SJSA1 (cell line): ENCODE measurements at places on chromosomes 12 and 14.

DNA sequence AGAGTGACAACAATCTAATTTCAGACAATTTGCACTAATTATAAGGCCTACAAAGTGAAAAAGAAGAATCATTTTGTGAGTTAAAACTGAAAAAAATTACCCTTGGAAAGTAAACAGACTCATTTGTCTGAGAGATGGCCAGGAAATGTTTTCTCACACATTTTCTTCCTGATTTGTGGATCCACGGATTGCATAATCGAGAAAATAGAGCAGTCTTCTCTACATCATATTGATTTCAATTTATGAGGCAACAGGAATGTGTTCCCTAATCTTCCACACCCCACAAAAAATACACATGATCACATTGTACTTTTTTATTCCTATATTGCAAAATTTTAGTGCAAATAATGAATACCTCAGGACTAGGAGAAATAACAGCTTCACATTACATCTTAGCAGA is 160.8 kb downstream of the CCER1 start:
- DNase-seq: no peak

- DNase-seq: no peak
Observed at GRCh38 chr14:82528016-82528415, 994.4 kb upstream of the SEL1L start.

GRCh38 chr12:88923631-88924030 is 343.4 kb upstream of the KITLG start:
- no peak for DNase-seq

DNA sequence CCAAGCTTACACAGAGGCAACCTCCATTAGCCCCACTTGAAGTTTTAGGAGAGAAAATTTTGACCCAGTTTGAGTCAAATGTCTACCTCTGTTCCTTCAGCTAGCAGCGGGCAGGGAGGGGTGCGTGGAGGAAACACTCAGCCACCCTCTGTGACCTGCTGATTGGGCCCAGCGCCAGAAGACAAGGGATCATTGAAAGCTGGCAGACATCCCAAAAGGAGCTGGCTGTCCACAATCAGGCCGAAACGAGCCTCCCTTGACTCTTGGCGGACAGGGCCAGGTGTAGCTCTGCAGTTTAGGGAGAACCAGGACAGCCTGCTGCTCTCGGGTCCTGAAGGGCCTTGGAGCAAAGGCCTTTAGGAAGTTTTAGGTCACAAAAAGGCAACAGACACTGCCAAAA is 41.3 kb downstream of the CD9 start:
- no peak for DNase-seq

- DNase-seq: peak; percentile 20
Observed at GRCh38 chr14:75165586-75166391, 10.6 kb downstream of the TMED10 start.

GRCh38 chr12:115437061-115437567 is 753.1 kb upstream of the TBX3 start:
- no peak for DNase-seq

- no peak for DNase-seq
Observed at GRCh38 chr12:57609101-57609780, 2.0 kb upstream of the ARHGEF25 start.

DNA sequence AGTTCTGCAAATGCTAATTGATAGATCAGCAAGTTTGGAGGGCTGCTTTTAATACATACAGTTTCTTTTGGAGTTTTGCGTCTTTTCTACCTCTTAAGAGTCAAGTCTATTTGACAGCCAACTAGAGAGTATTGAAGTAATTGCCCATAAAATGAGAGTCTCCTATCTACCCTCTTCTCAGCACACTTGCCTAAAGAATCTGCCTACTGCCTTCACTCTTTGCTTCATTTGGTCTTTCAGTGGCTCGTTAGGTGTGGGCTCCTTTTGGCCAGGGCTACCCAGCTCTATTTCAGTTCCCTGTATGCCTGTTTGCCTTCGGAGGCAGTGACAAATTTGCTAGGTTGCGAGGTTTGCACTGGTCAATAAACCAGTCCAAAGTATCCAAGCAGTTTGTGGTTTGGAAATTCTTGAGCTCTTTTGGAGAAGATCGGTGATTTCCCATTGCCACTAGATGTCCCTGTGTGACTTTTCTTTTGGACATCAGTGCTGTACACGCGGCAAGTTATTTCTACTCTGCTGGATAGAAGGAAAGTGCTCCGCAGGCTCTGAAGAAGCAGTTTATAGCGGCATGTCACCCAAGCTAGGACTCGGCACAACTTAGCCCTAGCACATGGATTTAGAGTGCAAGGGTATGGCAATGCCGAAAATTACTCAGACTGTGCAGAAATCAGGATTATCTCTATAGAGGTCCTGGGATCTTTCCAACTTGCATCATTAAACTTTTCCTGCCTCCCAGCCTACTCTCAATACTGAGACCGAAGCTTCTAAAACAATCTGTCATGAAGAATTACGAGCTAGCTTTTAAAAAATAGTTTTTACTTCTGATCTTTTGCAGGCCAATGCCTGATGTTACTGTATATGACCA is 38.6 kb downstream of the MGST1 start:
- no peak for DNase-seq

DNA sequence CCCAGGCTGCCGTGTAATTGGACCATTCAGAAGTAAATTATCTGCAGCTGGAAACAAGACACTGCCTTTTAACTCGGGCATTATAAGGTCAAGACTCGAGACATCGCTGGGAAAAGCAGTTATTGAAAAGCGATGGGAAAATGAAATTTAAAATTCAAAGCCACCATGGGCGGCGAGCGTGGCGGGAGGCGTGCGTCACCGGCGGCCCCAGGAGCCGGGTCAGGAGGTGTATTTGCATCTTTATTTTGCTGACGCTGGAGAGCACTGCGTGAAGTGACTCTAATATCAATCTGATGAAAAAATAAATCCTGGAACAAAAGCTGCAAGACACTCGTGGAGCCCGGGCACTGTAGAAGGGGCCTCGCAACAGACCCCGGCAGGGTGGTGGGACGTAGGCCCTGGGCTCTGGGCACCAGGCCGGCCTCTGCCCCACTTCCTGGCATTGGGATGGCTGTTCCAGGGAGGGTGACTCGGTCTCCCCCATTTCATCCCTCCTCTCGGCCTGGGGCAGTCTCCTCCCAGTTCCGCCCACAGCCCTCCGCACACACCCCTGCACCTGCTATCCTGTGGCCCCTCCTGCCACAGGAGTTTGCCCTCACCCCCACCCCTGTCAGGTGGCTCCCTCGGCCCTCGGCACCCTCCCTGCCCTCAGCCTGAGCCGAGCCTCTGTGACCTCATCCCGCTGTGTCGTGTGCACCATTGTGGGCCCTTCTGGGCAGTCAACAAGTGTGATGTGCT is 196.2 kb downstream of the KIF26A start:
- peak; percentile 30 for DNase-seq

DNA sequence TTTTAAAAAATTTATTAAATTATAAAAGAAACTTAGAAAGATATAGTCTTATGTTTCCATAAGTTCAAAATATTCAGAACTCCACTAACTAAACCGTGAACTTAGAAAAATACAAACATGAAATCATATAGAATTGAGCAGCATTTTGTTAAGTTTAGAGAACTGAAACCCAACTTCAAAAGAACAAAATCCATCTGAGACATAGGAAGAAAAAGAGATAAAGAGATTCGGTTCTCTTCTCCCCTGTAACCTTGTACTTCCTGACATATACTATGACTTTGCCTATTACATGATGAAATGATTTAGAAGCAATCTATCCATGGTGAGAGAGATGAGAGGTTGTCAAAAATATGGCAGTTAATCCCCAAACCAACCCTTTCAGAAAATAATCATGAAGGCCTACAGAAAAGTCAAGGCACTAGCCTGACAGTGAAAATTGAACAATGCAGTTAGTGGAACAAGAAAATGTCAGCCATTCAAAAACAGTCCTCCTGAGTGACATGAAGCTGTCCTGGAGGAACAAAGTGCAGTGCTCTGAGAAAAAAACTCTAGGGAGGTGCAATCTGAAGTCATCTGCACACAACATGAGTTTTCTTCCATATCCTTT is 44.0 kb downstream of the C12orf50 start:
- no peak for DNase-seq

- DNase-seq: no peak
Observed at GRCh38 chr12:30845676-30846075, 80.9 kb upstream of the TSPAN11 start.

DNA sequence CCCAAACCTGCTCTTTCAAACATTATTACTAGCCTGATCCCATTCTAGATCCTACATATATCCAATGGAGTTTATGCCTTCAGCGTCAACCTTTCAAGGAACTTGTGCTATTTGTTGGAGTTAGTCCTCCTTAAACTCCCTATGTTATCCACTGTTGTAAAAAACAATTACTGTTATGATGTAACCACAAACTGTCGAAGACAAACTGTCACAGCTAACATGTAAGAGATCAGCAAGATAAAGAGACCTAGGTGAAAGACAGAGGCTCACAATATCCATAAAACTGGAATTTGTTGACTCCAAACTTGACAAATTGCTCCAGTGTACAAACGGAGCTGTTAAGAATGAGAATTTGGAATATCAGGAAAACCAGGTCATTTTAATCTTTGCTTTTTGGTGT is 70.7 kb downstream of the CDK17 start:
- DNase-seq: no peak

DNA sequence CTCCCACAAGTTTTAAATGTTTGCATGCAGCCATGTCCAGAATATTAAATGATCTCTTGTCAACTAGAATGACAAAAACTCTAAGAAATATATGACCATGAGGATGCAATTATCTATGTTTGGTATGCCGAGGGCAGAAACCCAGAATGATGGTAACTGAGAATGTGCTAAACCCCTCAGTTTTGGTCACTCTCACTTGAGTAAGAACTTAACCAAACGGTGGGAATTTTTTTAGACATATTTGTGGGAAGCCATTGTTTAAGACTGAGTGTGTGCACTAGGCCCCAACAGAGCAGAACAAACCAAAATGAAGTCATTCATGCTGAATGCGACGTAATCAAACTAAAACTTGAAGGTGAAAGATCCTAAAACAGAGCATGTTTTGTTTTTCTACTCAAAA is 1927.9 kb upstream of the SEL1L start:
- no peak for DNase-seq

GRCh38 chr12:10392394-10392930 is 2.6 kb upstream of the KLRK1 start:
- DNase-seq: peak; percentile 20

DNA sequence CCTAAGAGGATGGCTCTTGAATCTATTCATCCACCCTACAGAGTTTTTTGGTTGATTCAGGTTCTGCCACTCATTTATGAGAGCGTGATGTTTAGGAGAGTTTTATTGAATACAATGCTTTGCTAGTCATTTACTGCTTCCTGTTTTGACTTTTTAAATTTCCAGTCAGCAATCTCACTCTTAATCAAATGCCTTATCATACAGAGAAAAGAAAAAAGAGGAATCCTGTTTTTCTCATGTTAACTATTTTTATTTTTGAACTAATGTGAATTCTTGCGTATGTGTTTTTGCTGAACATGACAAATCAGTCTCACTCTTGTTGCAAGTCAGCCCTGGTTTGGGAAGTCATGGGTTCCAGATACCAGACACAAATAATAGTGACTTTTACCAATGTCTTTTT is 22.1 kb upstream of the LGMN start:
- DNase-seq: no peak

DNA sequence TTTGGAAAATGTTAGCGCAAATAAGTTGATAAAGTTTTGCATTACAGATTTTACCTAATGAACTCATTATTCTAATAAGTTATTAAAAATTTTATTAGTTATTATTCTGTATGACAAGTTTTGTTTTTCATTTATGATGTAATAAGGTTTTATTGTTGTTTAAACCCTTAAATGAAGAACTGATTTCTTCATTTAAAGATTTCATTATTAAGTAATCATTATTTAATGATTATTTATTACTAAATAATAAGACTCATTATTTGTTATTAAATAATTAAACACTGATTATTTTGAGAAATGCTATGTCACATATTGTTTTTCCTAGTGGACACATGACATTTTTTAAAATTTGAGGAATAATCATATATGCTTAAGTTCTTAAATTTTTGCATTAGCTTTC is 34.2 kb downstream of the USP15 start:
- no peak for DNase-seq

DNA sequence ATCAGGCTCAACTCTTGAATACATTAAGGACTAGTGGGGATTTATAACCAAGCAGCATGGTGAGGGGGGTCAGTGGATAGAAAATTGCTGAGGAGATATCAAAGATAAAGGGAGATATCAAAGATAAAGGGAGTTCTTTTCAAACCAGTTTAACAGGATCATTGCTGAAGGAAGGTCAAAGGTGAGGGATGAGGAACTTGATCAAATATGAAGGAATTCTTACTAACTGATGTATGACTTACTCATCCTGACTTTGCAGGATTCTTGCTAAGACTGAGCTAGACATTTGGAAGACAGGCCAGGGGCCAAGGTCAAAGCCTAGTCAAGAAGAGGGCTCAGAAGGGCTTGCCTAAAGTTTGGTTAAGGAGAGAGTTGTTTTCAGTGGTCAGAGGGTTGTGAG is 4.8 kb downstream of the ABHD4 start:
- no peak for DNase-seq

DNA sequence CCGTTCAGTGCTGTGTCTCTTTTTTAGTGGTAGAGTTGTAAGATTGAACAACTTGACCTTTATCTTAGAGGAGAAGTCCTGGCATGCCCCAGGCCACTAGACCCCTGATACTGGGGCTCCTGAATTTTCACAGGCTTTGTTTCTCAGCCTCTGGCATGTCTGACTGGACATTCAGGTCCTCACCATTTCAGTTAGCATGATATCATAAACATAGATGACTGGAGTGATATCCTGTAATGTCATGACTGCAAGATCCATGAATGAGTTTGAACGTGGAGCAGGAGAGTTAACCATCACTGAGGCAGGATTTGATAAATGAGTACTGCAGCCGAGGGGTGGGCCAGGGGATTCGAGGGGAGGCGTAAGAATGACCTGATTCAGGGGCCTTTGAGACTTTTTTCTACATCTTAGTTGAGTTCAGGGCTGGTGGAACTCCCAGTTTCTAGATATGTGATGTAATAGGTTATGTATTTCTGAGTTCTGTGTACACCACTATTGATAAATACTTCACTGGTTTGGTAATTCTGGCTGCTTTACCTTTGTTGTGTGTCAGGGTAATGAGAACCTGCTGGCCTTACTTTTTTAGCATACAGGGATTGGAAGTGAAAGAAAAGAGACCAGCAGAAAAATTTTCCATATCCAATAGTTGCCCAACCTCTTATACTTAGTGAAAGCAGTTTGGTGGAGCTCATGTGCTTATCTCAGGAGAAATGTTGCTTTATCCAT is 217.0 kb downstream of the SYNE2 start:
- DNase-seq: no peak

DNA sequence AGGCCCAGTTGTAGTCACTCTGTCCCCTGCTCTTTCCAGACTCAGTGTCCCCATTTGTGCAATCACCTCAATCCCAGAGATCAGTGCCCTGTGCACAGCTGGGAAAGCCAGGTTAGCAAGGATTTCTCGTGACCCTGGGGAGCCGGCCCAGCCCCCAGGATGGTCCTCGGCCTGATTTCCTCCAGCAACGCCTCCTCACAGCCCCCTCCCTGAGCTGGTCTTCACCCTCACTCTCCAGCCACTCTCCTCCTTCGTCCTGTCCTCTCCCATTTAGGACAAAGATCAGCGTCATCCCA is 194.8 kb upstream of the C14orf180 start:
- DNase-seq: no peak

- DNase-seq: no peak
Observed at GRCh38 chr14:104151566-104152245, 13.3 kb downstream of the KIF26A start.

- no peak for DNase-seq
Observed at GRCh38 chr12:80567401-80567800, 123.4 kb downstream of the PTPRQ start.
